ENCODE measurements at places on chromosomes 1 and 21.

DNA sequence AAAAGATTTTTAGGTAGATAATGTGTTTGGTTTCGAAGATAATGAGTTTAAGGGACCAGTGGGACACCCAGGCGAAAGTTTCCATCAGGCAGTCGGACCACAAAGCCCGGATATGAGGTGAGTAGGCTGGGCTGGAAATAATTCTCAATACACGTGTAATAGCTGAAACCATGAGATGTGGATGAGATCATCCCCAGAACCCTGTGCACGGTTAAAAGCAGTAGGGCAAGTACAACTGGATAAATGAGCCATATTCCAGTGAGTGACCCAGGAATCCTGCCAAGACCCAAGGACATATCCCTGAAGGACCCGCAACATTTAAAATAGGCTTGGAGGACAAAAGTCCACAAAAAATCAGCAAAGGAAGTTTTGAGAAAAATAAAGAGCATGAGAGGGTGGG lies 21.5 kb upstream of the NHLH2 start:
- DNase-seq: no peak

DNA sequence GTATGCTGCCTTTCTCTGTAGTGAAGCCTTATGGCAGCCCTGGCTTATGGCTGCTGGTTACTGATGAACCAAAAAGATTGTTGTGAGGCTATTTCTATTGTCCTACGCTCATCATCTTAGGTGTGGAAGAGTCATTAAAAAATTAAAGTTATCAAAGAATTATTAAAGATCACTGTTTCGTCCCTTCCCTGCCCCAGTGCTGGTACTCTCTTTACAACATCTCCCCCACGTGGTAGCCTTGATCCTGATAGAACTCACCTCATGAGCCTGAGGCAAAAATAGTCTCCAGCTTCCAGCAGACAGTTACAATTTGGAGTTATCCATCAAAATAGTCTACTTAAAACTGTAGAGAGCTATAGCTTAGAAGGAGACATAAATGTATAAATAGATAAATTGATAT lies 201.5 kb downstream of the S1PR1 start:
- no peak for DNase-seq

- DNase-seq: no peak
Measured at GRCh38 chr1:37501661-37502060, 12.9 kb downstream of the MEAF6 start.

DNA sequence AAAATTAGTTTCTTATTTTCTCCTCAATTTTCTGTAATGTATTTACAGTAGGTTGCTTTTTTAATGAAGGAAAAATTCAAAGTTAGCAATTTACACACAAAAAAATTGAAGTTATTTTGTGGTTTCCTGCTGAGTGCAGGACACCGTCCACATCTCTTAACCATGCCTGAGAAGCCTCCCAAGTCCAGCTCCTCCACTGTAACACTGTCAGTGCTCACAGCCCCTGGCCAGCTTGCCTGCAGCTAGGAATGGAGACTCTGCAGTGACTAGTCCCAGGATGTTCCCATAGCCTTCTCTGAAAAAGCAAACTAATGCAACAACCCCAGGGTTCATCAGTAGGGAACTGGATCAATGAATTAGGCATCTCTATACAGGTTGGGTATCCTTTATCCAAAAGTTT lies 3.5 kb downstream of the A3GALT2 start:
- DNase-seq: no peak

DNA sequence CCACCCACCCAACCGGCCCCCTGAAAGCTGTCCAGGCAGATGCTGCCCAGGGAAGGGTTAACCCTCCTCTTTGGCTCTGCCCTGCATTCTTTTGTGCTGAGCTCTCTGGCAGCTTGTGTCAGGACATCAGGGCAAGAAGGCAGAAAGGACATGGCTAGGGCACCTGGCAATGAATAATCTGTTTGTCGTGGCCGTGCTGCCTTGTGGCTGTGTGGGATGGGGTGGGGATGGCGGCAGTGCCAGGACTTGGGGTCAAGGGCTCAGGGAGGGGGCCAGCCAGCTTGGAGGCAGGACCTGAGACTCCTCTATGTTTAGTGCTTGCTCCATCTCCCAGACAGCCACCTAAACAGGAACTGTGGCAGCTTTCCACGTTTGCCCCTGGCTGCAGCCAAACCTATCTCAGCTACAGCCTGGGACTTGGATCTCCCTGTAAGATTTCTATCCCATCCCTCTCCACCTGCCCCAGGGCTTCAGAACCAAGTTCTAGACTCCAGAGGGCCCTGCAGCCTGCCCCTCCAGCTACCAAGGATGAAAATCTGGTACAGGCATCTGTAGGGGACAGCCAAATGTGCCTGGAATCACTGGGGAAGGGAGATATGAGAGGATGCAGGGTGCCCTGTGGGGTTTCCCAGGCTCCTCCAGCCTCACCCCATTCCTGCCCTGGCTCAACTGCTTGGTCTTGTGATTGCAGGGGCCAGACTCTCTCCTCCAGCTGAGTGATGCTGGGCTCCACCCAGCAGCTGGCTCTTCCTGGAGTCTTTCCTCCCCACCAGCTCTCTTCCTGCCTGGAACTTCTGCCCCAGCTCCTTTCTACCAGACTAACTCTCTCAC lies 9.6 kb upstream of the GPR37L1 start:
- DNase-seq: no peak

- DNase-seq: no peak
Measured at GRCh38 chr1:14800500-14801076, 202.1 kb downstream of the KAZN start.

DNA sequence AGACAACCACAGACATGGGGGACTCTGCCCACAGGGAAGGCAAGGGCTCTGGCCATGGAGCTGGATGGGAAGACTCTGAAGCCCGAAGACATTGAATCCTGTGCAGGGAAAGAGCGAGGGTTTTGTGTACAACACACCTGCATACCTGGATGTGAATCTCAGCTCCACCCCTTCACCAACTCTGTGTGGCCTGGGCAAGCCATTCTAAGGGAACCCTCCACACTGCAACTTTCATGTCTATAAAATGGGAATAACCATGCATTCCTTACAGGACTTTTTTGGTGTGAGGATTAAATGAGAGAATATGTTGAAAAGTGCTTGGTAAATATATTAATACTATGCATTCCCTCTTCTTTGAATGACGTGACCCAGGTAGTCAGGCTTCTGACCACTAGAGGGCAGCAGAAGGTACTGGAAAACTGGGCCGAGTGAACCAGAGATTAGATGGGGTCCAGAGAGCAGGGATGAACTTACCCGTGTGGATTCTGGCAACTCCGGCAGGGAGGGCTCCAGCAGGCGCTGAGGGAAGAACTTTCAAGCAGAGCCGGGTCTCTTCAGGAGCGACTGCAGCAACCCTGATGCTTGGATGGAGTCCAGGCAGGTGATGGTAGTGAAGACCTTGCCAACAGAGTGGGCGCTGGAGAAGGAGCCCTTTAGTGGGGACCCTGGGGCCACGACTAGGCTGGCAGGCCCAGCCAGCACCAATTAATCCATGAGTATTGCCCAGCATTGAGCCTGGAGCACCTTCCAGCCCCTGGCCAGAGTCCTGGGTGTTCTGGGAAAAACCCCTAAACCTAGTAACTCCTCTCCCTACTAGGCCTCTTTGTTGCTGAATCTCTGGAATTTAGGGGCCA lies 834 bp upstream of the ELF3 start:
- peak; percentile 41 for DNase-seq

GRCh38 chr1:103170609-103171008 lies 62.3 kb upstream of the COL11A1 start:
- no peak for DNase-seq

DNA sequence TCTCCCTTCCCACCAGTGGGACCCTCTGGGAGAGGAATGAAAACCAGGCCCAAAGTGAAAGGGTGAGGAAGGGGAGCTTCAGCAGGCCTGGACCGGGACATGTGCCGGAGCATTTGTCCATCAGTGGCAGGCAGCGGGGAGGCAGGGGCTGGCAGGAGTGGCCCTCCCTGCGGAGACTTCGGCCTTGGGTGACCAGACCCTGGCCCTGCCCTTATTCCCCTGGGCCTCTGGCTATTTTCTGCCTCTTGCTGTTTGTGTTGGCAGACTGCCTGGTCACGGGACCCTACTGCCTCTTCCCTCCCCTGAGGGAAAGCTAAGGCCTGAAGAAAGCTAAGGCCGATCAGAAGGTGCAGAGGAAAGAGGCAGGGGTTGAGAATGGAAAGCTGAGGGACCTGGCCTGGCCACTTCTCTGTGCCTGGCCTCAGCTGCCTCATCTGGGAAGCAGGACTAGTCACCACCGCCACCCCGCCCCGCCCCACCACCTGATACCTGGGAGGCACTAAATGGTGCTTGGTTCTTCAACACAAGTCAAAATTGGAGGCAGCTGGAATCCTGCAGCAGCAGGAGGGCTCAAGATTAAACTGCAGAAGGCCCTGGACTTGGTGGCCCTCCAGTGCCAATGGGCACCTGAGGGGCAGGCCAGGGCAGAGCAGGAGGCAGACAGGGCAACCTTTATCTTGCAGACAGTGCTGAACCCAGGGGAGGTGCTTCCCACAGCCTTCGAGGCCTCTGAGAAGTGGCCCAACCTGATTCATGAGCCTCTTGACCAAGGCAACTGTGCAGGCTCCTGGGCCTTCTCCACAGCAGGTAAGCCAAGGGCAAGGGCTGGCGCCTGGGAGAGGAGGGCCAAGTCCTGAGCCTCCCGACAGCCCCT lies 7.9 kb downstream of the TINAGL1 start:
- DNase-seq: no peak

- no peak for DNase-seq
Measured at GRCh38 chr1:23473037-23473800, 10.8 kb downstream of the ASAP3 start.

DNA sequence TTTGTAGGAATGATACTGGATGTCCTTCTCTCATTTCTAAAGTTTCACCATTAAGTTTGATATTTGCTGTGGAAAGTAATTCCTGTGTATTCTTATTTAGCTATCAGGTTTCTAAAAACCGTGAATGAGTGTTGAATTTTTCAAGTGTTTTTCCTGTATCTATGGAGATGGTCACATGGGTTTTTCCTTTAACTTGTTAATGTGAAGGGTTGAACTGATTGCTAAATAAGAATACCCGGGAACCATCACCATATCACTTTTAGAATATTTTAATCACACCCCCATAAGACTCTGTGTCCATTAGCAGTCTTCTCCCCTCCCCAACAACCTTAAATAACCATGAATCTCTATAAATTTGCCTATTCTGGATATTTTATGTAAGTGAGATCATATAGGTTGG lies 16.5 kb upstream of the ASAP3 start:
- DNase-seq: no peak

GRCh38 chr1:25525361-25525688 lies 18.1 kb upstream of the LDLRAP1 start:
- no peak for DNase-seq

DNA sequence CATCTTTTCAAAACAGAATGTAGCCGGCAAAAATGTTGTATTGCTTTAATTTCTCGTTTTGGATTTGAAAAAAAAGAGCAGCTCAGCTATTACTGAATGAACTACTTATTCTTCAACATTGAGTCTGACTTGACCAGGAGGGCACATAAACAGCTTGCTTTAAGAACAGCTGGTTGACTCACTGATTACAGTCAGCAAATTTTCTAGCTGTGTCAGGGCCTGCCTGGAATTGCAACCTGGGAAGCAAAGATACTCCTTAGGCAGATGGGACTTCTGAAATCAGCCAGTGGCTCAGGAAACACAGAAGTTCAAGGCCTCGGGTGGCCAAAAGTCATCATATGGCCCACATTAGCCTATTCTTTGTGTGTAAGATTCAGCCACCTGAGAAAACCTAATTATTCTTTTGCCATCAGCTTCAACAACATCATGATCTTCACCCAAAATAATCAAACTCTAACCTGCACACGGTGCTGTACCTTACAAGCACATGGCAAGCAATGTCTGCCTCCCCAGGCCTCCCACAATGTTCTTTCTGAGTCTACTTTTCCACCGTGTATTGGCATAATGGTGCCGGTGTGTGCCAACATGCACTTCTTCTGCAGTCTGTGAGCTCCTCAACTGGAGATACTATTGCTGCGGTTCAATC lies 307.2 kb downstream of the HHIPL2 start:
- no peak for DNase-seq

DNA sequence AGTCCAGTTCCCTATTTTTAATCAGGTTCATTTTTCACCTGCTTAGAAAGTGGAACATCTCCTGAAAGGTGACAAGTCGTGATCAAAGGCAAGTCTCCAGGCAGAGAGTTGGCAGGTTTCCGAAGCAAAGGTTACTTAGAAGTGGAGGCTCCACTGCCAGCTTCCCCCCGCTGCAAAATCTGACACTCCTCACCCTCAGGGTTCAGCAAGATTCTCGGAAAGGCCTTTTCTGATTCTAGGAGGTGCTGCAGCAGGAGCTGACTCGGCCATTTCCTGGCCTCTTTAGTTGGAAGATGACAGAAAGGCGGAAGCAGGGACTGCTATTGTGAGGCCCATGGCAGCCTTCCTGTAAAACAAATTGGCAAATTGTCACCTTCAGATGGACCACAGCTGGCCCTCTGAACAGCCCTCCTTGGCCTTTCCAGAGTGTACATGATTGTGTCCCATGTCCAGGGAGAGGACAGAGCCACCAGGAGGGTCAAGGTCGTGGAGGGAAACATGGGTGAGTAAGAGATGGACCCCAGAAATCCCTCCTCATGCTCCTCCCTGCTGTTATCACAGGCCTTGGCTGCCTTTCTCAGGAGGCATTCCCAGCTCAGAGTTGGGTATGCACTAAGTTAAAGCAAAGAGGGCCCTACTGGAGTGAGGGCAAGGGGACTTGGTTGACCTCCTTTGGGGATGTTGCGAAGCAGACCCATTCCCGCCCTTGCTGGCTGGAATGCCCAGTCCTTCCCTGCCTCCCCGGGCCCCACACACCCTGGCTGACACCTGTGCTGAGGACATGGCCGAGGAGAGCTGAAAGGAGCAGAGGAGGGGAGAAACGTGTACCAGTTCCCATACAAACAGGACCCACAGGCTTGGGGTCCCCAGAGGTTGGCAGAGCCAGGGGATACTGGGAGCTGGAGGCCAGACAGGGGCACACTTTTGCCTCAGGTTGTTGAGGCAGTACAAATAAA lies 115.5 kb upstream of the IRF2BP2 start:
- DNase-seq: peak; percentile 35

- DNase-seq: no peak
Measured at GRCh38 chr1:92043621-92044020, 13.8 kb downstream of the EPHX4 start.

DNA sequence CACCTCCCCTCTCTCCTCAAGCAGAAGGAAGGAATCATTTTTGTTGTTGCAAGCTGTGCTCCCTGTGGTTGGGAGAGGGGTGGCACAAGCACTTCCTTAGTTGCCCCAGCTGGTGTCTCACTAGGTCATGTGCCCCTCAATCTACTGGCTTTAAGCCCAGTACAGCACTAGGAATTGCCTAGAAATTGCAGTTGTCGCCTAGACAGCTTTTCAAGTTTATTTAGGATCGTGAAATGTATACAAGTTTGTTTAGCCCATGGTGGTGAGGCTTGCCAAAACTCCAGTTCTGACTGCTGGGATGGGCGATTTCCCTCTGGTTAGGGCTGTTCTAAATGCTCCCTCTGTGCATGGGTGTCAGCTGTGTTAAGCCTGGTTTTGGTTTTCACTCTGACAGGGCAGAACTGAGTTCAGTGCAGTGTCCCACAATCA lies 126.8 kb upstream of the ZNF644 start:
- no peak for DNase-seq

DNA sequence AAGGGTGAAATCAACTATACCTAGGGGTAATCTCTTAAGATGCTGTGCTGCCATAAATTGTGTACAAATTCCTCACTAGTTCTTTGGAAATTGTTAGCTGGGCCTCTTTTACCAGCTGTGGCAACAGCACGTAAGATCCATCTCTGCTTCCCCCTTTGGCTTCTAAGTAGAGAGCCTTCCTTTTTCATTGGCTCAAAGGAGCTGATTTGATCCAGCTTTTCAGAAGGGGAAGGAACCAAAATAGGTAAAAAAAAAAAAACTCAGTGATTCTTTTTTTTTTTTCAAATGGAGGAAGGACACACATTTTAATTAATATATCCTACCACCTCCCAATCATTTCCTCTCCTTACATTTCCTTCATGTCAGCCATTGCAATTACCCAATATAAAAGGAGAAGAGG lies 4.0 kb upstream of the RCAN1 start:
- no peak for DNase-seq
